ENCODE measurements at places on chromosomes 13 and 19.

- DNase-seq = no peak
These were observed 2.3 kb downstream of the CD209 start for GRCh38 chr19:7744871-7745650.

DNA sequence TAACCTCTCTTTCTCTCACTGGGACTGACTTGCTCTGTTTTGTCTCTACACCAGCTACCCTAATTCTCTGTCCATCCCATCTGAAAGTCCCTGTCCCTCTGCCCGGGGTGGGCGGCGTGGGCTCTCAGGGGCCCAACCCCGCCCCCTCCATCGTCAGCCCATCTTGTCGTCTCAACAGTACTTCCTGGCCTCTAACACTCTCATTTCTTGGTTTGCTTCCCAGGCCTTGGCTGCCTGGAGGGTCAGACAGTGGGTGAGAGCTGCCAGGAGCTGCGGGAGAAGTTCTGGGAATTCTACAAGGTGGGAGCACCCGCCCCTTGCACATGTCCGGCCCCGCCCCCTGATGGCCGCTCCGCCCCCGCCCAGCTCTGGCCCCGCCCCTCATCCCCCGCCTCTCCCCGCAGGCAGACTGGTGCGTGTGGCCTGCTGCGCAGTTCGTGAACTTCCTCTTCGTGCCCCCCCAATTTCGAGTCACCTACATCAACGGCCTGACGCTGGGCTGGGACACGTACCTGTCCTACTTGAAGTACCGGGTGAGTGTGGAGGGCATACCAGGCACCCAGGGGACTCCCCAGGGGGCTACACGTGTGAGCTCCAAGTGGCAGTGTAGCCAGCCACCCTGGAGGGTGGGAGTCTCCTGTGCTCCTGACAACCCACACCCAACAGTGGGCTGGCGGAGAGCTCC lies 1.7 kb downstream of the MPV17L2 start:
- no peak for DNase-seq

DNA sequence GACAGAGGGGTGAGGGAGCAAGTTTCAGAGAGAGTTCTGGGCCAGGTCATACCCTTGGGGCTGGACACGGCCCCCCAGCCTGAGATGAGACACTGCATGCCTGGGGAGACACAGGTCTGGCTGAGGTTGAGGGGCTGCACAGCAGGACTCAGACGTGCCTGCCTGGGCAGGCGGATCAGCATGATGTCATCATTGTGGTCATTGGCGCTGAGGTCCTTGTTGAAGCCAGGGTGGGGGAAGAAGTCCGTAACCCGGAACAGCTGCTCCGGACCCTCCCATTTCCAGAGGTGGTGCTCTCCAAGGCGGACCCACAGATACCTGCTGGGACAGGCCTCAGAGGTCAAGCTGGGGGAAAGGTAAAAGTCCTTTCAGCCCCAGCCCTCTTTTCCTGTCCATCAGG lies 5.0 kb upstream of the KLK8 start:
- DNase-seq = no peak

DNA sequence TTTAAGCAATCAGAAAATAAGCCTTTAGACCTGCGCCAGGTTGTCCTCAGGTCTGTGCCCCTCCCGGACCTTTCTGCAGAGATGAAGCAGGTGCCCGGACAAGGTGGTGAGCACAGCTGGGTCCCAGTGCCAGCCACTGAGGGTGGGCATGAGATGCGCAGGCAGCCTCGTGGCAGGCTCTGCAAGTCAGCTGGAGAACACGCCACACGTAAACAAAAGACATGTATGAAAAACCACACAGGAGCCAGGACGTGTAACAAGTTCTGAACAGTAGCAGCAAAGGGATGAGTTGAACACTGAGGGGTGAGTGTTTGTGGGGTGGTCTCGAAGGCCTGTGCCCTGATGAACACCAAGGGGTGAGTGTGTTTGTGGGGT lies 68.8 kb upstream of the MCF2L start:
- no peak for DNase-seq

GRCh38 chr19:41604831-41605230 lies 22.0 kb downstream of the CEACAM4 start:
- DNase-seq = no peak

DNA sequence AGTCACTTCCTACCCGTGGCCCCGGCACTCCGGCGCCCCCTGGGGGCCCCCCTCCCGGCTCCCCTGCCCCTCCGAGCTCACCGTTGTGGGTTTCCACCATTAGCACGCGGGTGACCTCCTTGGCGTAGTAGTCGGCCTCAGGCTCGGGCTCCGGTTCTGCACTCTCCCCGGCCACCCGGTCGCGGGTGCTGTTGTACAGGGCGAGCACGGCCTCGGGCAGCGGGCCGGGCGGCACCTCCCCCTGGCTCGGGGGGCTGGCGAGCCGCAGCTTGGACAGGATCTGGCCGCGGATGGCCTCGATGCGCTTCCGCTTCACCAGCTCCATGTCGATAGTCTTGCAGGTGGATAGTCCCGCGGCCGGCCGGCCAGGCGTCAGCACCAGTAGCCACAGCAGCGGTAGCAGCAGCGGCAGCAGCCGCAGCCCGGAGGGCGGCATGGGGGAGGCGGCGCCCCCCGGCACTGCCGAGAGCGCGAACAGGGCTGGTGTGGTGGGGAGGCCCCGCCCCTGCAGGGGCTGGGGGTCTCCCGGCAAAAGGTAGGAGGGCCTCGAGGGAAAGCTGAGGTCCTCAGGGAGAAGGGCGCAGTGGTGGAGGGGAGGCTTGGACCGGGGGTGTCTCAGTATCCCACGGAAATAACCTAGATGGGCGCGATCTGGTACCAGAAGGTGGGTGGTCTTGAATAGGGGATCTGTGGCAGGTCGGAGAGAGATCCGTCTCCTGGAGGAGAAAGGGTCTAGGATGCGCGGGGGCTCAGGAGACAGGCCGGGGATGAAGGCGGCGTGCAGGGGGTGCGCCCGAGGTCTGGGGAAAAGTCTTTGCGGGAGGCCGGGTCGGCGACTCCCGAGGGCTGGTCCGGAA lies 885 bp downstream of the TGFB1 start:
- no peak for DNase-seq

- peak; percentile 46 for DNase-seq
These were observed 16.9 kb upstream of the GPR18 start for GRCh38 chr13:99275093-99275469.

DNA sequence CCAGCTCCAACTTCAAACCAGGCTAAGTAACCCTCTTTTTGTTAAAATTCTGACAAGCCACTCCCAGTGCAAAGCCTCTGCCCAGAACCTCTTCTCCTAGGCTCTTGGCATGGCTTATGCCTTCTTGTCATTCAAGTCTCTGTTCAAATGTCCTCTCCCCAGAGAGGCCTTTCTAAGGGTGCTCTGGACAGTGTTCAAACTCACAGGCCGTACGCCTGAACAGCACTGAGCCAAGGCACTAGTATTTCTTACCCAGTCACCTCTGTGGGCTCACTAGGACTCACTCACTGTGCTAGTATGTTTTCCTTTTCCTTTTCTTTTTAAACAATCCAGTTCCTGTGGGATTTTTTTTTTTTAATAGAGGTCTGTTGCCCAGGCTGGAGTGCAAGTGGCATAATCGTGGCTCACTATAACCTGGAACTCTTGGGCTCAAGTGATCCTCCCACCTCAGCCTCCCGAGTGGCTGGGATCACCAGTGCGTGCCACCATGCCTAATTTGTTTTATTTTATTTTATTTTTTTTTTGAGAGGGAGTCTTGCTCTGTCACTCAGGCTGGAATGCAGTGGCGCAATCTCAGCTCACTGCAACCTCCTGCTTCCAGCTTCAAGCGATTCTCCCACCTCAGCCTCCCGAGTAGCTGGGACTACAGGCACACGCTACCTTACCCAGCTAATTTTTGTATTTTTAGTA lies 2.3 kb upstream of the ASF1B start:
- DNase-seq = no peak

DNA sequence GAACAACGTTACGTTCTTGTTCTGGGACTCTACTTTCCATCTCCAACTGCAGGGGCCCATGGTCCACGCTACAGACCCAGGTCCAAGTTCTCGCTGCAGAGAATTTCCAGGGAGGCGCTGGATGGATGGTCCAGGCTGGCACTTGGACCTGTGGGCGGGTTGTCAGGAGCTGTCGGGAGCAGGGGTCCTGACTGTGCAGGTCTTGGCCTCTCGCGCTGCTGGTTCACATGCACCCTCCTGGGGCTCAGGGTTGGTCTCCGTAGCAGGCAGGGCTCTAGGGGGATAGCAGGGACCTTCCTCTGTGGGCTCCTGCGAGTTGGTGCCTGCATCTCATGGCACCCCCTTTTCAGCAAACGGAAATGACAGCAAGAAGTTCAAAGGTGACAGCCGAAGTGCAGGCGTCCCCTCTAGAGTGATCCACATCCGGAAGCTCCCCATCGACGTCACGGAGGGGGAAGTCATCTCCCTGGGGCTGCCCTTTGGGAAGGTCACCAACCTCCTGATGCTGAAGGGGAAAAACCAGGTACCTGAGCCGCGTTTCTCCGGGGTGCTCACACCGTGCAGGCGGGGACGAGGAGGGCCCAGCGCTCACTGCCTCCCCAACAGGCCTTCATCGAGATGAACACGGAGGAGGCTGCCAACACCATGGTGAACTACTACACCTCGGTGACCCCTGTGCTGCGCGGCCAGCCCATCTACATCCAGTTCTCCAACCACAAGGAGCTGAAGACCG lies 6.6 kb downstream of the PTBP1 start:
- DNase-seq = no peak

DNA sequence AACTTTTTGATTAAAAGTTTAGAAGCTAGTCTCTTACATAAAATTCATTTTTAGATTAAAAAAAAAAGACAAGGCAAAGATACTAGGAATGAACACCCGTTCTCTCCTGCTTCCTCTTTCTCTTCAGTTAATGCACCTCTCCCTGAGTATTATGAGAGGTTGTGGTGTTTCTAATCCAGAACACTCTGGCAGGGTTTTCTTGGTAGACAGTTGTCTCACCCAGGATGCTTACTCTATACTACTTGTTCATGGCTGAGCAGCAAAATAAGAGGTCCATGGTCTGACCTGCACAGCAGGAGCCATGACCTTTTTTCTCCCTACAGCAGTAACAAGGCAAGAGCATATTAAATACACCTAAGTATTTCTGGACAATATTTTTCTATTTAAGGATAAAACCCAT lies 62.0 kb downstream of the MICU2 start:
- DNase-seq = no peak

GRCh38 chr19:2021453-2022140 lies 6.1 kb upstream of the BTBD2 start:
- no peak for DNase-seq

DNA sequence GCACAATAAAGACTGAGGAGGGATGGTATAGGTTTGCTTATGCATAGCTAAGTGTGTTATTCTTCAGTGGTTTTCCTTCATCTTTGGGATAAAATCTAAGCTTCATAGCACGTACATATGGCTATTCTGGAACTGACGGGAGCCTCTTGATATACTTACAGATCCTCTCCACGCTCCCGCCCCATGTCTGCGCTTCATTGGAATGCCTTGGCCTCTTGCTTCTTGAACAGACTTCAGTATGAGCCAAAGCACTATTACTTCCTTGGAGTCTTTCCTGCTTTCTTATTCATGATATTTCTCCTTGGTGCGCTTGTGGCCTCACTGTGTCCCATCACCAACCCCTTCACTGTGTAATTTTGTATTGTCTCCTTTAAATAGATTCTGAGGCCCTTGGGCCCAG lies 111.1 kb upstream of the RNF113B start:
- no peak for DNase-seq

GRCh38 chr13:25118378-25118905 lies 22.5 kb downstream of the PABPC3 start:
- no peak for DNase-seq

GRCh38 chr13:49550942-49551644 lies 34.3 kb downstream of the RCBTB1 start:
- DNase-seq = no peak

GRCh38 chr13:61110732-61111131 lies 304.9 kb downstream of the PCDH20 start:
- DNase-seq = peak; percentile 71

GRCh38 chr13:31521435-31521834 lies 217.9 kb upstream of the RXFP2 start:
- no peak for DNase-seq

DNA sequence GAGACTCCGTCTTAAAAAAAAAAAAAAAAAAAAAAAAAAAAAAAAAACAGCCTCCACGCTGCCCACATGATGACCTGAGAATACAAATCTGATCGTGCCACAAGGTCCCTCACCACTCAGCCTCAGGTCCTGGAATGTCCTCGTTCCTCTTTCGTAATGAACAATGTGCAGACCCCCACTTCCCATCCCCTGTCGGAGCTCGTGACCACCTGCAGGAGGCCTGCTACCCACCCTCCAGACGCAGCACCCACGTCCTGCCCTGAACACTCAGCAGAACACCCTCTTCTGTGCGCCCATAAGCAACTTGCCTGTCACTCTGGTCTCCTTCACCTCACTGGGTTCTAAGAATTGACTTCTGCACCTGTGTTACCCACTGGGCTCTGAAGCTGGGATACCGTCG lies 166.4 kb downstream of the KATNAL1 start:
- DNase-seq = no peak

GRCh38 chr13:31775686-31776085 lies 36.4 kb downstream of the RXFP2 start:
- no peak for DNase-seq

GRCh38 chr19:4557144-4557970 lies 2.1 kb downstream of the SEMA6B start:
- DNase-seq = no peak

- no peak for DNase-seq
These were observed 1159.8 kb upstream of the MIR17HG start for GRCh38 chr13:90187478-90188350.
